ENCODE measurements at places on chromosomes 1 and 21.

GRCh38 chr1:45018599-45019230 lies 6.7 kb downstream of the UROD start:
- peak; percentile 55 for DNase-seq

- no peak for DNase-seq
Measured at GRCh38 chr1:26839339-26839722, 12.8 kb downstream of the ZDHHC18 start.

GRCh38 chr1:116451702-116452101 lies 78.7 kb downstream of the ATP1A1 start:
- DNase-seq, result no peak

DNA sequence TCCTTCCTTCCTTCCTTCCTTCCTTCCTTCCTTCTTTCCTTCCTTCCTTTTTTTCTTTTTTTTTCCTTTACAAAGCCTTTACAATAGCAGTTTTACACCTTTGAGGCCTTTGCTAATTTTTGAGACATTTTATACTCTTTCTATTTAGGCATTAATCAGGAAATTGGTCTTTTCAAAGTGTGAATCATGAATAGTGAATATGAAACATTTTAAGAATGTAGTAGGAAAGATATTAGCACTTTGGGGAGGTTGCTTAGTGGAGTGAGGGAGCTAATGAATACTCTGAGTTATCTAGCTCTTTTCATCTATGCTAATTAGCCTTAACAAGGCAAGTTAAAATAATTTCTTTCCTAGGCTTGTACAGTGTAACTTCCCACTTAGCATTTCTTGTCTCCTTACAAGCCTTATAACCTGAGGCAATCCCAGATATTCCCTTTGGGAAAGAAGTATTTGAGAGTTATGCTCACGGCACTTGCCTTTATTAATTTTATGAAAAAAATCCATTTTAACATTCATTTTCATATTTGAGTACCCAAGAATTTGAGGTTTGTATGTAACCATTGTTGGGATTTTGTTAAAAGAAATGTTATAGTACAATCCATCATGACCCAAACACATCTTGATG lies 122.6 kb downstream of the NTNG1 start:
- no peak for DNase-seq

GRCh38 chr1:81186261-81186660 lies 614.5 kb upstream of the ADGRL2 start:
- DNase-seq, result no peak

- no peak for DNase-seq
Measured at GRCh38 chr1:52674497-52675384, 23.4 kb downstream of the COA7 start.

GRCh38 chr21:35561116-35561515 lies 499.2 kb downstream of the SETD4 start:
- no peak for DNase-seq

GRCh38 chr1:90973897-90974798 lies 47.7 kb downstream of the ZNF644 start:
- no peak for DNase-seq

DNA sequence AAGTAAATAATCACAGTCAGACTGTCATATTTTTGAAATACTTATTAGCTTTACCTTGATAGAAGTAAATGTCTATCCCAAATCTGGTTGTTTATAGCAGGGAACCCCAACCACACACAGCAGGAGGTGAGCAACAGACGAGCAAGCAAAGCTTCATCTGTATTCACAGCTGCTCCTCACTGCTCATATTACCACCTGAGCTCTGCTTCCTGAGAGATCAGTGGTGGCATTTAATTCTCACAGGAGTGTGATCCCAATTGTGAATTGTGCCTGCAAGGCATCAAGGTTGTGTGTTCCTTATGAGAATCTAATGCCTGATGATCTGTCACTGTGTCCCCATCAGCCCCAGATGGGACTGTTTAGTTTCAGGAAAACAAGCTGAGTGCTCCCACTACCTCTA lies 104.3 kb downstream of the GPATCH2 start:
- DNase-seq, result no peak

DNA sequence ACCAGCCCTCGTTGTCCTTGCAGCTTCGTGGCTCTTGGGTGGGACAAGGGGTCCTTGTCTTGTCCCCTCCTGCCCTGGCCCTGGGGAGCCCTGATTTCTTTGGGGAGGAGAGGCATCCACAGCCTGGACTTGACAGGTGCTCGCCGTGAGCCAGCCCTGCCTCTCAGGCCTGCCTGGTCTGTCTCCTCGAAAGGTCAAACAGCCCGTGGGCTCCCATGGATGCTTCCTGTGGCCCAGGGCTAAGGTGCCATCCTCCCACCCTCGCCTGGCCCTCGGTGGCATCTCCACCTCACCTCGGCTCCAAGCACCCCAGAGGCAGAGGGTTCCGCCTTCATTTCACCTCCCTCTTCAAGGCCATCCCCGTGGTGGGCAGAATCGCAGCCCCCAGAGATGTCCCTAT lies 9.0 kb downstream of the LRRC3 start:
- DNase-seq, result no peak

DNA sequence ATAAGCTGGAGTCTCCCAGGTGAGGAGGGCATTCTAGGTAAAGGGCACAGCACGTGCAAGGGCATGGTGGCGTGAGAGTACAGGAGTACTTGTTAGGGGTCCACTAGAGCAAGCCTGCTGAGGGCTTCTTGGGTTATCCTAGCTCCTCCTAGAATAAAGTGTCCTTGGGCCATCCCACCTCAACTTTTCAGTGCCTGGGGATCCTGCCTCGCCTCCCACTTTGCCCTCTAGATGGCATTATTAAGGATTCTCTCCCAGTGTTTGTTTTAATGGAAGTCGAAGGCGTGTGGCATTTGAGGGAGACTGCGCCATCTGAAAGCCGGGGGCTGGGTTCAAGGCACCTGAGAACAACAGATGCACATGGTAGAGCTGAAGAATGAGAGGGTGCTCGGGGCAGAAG lies 74.5 kb upstream of the SELENON start:
- DNase-seq, result no peak
